Neural crest cell (in vitro differentiated cells): ENCODE measurements at places on chromosomes 4 and X.

DNA sequence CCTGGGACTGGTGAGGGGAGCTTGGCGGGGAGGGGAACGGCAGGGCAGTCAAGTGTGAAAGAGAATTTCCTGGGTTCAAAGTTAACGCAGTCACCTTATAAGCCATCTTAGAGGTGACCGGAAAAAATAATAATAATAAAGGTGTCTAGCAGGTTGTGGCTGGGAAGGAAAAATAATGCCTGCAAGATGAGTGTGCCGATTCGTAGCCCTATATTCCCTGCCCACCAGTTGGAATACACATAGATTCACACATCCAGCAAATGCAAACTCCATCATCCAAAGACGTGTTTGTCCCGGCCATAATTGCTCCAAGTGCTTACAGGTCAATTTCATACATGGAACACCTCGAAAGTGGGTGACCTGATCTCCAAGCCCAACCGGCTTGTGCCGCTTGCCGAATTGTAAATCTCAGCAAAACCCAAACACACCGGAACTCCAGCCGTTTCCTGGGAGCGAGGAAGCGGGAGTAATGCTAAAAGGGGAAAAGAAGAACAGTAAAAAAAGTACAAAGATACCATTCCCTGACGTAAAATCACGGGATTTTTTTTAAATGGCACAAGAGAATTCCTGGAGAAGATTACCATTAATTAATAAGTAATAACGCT, 1.3 kb upstream of the FAT1 start:
- peak; percentile 9 for DNase-seq

DNA sequence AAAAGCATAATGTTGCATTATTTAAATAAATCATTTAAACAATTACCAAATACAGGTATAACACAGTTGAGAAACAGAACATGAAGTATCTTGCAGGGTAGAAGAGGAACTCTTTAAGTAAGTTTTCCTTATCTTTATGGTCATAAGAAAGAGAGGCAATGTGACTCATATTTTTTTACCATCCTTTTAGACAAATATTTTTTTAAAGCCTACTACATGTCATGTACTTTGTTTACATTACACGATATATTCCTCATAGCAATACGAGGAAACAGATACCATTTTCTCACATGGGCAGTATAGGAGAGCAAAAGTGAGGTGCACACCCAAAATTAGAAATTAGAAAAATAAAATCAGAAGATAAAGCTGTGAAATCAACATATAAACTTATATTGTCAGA, 49.3 kb upstream of the EPHA5 start:
- DNase-seq, result no peak

- DNase-seq, result peak; percentile 46
These were observed 65.9 kb upstream of the HPF1 start for GRCh38 chr4:169823685-169824084.

DNA sequence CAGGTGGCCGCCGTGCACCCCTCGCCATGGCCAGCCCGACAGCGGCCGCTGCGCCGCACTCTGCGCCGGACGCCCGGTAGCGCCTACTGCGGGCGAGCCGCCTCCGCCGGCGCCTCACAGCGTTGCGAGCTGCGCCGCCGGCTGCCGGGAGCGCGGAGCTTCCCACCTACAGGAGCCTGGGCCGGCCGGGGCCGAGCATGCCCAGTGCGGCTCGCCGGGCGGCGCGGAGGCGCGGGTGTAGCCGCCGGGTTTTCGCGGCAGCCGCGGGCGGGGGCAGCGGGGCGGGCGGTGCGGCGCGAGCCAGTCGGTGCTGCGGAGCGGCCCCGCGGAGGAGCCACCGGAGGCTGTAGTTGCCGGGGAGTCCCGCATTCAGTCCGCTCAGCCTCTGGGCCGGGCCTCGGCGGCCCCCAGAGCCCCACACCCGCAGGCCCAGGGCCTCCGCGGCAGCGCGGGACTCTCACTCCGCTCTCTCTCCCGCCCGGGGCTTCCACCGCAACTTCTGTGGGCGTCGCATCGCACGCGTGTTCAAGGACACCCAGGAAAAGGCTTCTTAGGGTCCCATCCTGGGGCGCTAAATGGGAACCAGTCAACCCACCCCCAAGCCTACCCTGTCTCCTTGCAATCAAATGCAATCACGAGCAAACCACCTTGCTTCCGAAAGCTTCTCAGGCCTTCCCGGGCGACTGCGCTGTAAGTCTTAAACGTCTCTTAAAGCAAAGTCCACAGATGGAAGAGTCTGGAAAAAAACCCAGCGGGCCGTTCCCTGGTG, at the start of gene MFAP3L:
Gene MFAP3L (minus strand): TSS at position 143 of the 769 bp plus-strand sequence. CDS start 20,518 bp downstream, outside the sequence.
- DNase-seq, result peak; percentile 79

DNA sequence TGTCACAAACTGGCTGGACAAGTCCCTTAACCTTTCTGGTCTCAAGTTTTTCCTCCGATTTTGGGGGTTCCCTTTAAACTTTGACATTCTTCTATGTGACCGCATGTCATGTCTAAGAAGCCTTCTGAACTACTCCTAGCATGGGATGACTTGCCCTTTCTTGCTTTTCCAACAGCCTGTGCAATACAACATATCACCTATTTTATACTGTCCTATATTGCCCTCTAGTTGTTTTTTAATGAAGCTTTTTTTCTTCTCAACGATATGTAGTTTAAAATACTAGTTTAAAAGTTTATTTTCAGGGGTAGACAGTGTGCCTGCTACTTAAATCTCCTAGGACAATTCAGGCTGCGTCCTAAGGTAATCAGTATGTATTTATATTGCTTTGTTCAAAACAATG, 1.0 kb upstream of the IGBP1 start:
- DNase-seq, result no peak

GRCh38 chr4:137249112-137249511, 283.2 kb downstream of the PCDH18 start:
- DNase-seq, result no peak

DNA sequence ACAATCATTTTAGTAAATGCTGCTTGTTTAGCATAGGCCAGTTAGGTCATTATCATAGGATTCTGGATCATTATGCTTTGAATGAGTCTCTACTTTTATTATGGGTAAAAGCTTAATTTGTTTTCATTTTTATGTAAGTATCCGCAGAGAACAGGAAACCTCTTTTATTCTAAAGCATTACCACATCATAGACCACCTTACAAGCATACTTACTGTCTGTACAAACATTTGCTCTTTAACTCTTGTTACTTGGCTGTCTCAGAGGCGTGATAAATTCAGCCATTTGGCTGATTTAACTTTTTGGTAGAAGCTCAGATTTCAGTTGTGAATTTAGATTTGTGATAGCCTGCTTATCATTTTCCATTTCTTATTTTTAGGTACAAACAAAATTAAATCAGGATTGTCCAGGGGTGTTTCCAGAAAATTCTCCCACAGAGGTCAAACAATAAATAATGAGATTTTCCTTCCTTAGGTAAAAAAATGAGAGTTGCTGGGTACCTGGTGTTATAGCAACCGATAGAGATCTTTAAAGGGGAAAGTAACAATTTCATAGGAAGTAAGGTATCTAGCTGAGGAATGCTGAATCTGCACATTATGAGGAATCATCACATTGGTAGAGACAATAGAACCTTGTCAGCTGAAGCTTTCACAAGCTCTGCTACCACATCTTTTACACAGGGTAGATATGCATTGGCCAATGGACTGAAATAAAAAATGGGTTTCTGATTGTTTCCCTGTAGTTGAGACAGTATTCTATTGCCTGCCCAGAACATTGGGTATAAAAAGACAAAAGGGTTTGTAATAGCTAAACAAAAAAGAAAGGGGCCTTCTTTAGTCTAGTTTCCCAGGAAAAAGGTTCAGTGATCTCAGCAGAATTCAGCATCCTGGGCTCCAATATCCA, 62.5 kb downstream of the NDNF start:
- no peak for DNase-seq

DNA sequence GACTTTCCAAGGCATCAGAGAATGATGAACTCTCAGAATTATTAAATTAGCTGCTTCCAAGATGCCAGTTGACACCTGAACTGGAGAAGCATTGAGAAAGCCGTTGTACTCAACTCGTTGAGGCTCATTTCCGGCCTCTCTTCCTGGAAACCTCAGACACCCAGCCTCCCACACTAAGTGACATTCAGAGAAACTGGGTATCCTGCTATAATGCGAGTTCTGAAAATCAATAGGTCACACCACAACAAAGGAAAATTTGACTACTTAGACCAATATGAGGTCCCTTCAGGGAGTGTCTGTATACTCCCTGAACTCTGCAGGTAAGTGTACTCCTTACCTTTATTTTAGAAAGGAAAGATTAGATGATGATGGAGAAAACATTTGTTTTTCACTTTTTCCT, 51.2 kb downstream of the ENPEP start:
- no peak for DNase-seq

DNA sequence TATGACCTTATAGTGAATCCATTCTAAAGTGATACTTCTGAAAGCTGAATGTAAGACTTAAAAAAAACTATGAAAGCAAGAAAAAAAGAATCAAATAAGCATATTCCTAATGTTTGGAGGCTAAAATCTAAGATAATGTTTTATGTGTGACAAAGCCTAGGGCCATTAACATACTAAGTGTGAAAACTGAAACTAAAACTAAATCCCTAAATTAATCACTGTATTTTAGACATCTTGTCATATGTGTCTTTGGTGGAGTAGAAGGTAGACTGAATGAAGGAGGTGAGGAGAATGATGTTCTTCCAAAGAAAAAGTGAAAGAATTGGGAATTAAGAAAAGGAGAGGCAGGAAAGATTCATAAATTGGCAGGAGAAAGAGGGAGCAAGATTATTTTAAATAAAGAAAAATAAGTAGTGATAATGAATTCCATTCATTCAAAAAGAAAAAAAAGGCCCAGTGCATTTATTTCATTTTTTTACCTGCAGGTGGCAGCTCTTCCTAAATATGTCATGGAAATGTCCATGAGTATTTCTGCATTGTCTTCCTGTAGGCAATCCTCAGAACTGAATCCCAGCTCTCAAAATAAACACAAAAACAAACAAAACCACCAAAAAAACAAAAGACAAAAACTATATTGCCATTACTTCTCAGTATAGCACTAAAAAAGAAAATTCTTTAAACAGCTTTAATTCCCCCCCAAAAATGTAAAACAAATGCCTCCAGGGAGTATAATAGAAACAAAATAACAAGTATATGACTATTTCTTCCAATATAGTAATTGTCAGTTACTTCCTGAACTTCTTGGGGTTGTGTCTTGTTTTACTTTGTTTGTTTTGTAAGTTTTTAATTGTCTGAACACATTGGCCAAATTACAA, 17.0 kb upstream of the AP1AR start:
- no peak for DNase-seq

GRCh38 chr4:104128850-104129213, 365.9 kb downstream of the CXXC4 start:
- DNase-seq, result no peak

DNA sequence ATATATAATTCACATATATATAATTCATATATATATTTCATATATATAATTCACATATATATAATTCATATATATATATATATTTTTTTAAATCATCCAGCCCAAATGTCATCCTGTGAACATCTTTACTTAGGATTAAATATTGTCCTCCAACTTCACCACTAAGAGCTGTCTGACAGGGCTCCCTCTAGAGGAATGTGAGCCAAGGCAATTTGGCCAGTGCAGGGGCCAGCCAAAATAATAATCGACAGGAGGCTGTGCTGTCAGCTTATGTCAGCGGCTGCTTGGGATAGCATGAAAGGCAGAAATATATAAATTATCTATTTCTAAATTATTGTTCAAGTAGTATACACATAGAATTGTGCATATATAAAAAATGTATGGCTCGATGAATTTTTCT, 29.5 kb downstream of the EGFL6 start:
- DNase-seq, result no peak

GRCh38 chrX:54178100-54178940, 4.7 kb downstream of the FAM120C start:
- DNase-seq, result no peak

DNA sequence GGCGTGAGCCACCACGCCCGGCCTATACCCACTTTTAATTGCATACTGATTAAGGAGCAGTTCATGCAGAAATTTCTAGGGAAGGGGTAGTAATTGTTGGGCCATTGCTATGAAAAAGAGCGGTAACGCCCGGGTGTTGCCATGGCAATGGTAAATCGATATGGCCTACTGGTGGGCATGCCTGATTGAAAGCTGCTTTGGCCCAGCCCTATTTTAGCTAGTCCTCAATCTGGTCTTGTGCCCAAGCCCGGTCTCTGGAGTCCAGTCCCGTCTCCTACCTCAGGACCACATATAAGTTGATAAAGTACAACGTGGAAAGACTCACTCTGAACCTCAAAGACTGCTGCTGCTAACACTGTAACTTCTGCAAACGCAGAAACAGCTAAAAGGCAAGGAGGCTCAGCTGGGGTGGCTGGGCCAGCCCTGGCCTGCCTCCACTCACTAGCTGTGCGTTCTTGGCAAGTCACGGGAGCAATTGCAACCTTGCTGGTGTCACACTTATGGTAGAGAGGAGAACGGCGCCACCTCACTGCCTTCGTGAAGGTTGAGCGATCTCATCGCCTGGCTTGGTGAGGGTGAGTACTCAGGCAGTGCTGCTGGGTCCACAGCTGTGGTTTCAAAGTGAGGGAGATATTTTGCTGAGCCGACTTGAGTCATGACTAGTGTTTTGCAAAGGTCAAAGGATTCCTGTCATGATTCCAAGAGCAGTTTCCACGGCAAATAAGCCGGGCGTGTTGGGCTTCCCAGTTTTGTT, 57.0 kb upstream of the GRPEL1 start:
- no peak for DNase-seq

DNA sequence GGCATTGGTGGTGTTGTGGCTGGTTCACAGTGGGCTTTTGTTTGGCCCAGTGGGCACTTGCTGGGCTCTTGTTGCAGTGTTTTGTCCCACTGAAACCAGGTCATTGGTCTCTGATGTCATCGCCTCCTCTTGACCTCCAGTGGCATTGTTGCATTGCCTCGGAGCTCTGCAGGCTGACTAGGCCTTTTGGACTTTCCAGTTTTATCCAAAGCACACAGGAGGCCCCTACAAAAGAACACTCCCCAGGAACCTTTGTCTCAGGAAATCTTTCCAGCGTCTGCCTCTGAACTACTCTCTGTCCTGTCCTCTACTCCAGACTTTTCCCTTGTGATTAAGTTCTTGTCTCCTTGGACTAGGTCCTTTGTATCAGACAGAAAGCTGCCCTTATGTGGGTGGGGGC, 54.8 kb downstream of the COQ2 start:
- no peak for DNase-seq

DNA sequence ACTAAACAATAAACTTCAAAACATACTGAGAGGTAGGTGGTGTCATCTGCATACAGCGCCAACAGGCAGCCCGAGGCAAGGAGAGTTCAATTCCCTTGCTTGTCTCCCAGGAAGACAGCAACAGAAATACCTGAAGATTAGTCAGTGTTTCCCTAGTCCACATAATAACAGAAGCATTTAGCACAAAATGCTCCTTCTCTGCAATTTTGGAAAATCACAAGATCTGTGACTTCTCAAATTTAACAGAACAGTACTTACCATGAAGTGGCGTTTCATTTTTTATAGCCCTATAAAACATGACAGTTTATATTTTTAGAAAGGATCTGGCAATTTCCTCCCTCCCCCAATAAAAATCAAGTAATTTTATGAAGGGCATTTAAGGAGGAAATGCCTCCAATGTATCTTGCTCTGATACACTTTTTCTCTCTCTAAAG, 67.1 kb upstream of the MYOZ2 start:
- no peak for DNase-seq

- DNase-seq, result no peak
These were observed 207.3 kb upstream of the ANXA10 start for GRCh38 chr4:167885071-167885470.
